Stimulated activated CD8-positive, alpha-beta memory T cell treated with anti-CD3 and anti-CD28 coated beads, Interleukin-4, amount 100 ng/mL, for 1 hour (primary cell): ENCODE measurements at places on chromosomes 7 and 10.

GRCh38 chr7:47663213-47663612 is 81.3 kb upstream of the TNS3 start:
- no peak for DNase-seq

- no peak for DNase-seq
Observed at GRCh38 chr7:150803161-150803860, 2.7 kb downstream of the TMEM176A start.

DNA sequence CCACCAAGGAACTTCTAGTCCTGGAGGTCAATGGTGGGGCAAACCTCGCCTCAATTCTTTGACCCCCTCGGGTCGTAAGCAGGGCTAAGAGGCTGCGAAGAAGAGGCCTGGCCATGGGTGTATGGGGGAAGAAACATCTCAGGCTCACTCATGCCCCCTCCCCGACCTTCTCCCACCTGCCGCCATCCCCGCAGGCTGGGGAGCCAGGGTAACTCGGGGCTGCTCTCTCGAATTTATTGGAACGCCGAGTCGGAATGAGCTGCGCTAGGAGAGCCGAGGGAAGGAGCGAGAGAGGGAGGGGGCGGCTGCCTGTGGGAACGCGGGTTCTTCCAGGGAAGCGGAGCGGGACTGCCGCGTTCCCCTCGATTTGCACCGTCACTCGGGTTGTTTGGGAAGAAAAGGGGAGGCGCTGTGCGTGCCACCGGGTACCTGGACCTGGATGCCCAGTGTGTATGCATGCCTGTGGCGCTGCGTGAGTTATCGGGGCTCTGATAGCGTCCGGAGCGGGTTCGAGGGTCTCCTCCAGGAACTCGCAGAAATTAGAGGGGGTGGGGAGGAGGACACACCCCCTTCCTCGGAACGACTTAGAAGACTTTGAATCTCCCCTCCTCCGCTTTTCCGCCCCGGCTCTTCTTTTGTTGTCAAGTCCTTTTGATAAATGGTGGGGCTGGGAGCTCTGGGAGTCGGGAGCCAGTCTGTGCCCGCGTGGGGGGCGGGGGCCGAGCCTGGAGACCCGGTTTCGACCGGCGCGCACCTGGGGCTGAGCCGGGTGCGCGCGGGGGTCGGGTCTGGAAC is 1.8 kb upstream of the ZNF503 start:
- DNase-seq = no peak

DNA sequence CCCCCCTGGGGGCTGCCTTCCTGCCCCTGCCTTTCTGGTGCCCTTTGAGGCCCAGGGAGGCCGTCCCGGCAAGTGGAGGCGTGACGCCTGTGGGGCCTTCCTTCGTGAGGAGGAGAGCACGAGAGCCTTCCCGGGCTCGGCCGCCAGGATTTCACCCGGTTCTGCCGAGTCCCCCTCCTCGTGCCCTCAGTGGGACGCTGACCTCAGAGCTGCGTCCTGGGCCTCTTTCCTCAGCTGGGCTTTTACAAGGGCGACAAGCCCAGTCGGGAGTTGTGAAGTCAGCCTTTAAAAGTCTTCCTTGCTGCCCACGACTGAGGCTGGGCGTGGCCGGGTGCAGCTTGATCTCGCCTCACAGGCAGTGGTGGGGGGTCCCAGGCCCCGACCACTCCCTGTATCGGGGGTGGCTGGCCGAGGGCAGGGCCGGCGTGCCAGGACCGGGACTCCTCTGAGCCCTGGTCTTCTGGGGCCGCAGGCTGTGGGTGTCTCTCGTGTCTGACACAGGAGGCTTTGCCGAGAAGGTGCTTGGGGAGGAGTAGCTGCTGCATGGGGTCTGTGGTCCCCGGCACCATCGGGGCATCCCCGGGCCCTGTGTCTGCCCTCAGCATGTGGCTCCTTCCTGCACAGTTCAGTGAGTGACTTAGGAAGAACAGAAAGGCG is 41.8 kb downstream of the FAM20C start:
- DNase-seq = no peak

GRCh38 chr7:98266840-98267239 is 14.6 kb upstream of the BRI3 start:
- no peak for DNase-seq

GRCh38 chr10:14330388-14331061 is at the start of gene FRMD4A:
Gene FRMD4A, minus strand, starts transcription at chr10:14330924.
- no peak for DNase-seq

- no peak for DNase-seq
Observed at GRCh38 chr7:51789489-51789888, 472.9 kb upstream of the COBL start.

GRCh38 chr7:107967420-107967819 is 35.5 kb downstream of the LAMB1 start:
- no peak for DNase-seq

- no peak for DNase-seq
Observed at GRCh38 chr10:119135513-119135881, 30.0 kb downstream of the SFXN4 start.

GRCh38 chr10:124562425-124563060 is 100.9 kb downstream of the LHPP start:
- no peak for DNase-seq

DNA sequence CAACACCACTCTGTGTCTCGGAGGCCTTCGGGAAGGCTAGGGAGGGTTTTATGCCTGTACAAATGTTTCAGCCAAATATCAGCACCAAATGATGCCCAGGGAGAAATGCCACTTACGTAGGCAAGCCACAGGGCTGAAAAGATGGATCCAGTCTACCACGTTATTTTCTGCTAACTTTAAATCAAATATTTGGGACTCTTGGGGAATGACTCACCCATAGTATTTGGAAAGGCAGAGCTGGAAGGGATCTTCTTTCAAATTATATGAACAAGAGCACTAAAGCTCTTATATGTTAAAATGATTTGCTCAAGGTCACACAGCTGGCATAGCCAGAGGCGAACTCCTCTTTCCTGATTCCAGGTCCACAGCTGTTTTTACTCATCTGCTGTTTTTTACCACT is 591.4 kb downstream of the SORCS1 start:
- DNase-seq = no peak

DNA sequence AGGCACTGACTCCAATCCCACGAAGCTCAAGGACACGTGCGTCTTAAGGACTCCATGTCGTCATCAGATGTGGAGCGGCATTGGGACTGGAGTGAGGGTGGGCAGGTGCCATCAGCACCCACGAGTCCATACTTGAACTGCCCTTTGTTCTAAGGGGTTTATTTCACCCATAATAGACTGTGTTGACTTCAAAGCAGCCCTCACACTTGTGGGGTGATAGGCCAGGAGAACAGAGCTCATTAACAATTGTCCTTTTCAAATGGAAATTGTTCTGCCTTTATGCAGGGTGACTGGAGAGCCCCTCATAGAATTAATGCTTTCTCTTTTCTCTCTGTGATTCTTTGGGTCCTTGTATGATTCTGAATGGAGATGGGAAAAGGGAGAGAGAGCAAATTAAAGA is 376.9 kb upstream of the MGMT start:
- no peak for DNase-seq

- DNase-seq = no peak
Observed at GRCh38 chr7:157782041-157782440, 445.2 kb downstream of the DNAJB6 start.

GRCh38 chr10:50219646-50220045 is 31.7 kb downstream of the ASAH2 start:
- no peak for DNase-seq

- no peak for DNase-seq
Observed at GRCh38 chr7:122618585-122619189, 80.2 kb downstream of the RNF133 start.

DNA sequence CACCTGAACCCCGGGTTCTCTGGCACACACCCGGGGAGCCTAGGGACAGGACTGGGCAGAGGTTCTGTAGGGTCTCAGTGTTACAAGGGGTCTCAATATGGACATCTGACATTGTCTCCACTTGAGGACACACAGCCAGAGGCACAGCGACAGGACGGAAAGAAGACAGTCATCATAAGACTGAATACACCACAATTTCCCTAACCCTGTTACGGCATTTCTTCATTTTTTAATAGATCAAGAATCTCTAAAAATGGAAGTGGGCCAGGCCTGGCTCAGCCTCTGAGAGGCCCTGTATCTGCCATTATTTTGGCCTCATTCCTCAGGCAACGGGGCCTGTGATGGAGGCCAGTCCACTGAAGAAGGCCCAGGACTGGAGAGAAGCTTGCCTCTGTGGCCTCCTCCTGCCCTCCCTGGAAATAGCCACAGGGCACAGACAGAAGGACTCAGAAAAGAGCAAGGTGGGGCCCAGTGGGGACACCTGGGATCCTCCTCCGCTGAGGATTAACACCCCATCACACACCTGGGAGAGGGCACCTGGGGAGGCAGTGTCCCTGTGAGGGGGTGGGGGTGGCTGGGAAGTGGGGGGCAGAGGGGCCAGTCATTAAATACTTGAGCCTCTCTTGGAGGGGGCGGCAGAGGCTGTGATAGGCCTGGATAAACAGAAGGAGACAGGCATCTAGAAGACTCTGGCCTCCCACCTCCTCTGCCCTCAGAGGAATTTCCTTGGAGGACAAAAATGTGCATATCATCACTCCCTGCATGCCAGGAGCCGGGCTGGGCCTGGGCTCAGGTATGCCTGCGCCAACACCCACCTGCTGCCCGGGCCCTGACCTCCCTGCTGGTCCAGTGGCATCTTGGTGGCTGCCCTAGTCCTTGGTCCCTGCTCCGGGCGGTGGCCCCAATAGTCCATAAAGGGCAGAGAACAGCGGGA is 8.0 kb downstream of the SPOCK2 start:
- DNase-seq = no peak

DNA sequence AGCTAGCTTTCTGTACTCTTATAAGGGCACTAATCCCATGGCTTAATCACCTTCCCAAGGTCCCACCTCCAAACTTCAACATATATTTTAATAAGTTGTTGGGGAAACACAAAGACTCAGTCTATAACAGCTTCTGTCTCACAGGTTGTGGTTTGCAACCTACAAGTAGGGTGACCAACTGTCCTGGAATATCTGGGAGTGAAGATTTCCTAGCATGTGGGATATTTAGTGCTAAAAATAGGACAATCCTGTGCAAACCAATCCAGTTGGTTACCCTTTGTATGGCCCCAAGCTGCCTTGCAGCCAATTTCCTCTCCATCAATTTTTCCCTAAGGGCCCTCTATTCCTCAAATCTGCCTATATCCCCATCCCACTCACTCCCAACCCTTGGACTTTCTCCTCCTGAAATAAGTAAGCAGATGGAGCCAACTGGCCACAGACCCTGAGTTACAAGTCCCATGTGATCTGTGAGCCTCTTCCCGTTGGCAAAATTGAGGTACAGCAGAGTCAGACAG is 82.3 kb downstream of the FAM13C start:
- DNase-seq = no peak

GRCh38 chr10:69439813-69440506 is 11.3 kb upstream of the TSPAN15 start:
- no peak for DNase-seq

DNA sequence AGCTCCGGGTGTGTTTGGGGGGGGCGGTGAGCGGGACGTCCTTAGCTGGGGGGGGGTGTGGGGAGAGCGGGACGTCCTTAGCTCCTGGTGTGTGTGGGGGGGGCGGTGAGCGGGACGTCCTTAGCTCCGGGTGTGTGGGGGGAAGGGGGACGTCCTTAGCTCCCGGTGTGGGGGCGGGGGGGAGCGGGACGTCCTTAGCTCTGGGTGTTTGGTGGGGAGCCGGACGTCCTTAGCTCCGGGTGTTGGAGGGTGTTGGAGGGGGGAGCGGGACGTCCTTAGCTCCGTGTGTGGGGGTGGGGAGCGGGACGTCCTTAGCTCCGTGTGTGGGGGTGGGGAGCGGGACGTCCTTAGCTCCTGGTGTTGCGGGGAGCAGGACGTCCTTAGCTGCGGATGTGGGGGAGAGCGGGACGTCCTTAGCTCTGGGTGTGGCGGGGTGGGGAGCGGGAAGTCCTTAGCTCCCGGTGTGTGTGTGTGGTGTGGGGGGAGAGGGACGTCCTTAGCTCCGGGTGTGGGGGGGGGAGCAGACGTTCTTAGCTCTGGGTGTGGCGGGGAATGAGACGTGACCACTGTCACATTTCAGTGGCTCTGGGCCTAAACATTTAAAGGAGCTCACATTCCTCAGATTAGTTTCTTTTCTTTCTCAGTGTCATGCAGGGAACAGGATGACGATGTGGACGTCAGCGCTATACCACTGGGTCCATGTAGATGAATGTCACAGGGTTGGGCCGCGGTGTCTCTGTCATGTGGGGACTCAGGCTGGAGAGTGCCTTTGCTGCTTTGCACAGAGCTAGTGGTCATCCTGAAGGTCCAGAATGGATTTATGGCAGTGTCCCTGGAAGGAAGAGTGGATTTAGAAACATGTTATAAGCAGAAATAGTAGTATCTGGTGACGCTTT is 7.5 kb downstream of the DYNC2I1 start:
- no peak for DNase-seq

DNA sequence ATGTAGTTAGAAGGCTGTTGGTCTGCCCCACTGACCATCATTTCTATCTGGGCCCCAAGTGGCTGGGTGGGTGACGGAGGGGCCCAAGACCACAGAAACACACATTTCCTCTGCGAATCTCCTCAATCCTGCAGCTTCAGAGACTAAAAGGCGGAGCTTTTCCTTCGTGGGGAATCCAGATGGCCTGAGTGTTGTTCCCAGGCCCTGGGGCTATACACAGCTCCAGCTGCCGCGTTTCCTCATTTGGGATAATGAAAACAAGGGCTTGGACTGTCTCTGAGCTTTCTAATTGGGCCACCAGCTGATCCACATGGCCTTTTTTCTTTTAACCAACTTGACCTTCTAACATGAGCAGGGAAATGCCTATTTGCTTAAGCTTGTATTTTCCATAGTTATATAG is 339.9 kb downstream of the CXCL12 start:
- DNase-seq = no peak

DNA sequence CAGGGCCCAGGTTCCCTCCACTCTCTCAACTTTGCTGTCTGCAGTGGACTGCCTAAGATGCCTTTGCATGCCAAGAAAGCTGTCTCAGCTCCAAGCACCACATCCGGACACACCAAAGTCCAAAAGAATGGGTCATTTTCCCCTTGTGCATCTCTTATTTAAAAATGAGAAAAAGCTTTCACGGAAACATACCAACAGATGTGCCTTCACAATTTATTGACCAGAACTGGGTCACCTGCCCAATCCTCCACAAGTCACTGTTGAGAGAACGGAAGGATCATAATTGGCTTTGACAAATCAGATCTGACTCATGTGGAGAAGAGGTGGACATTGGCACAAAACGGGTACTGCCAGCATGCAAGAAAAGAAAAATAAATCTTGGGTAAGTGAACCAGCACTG is 258.3 kb downstream of the SNX13 start:
- no peak for DNase-seq

DNA sequence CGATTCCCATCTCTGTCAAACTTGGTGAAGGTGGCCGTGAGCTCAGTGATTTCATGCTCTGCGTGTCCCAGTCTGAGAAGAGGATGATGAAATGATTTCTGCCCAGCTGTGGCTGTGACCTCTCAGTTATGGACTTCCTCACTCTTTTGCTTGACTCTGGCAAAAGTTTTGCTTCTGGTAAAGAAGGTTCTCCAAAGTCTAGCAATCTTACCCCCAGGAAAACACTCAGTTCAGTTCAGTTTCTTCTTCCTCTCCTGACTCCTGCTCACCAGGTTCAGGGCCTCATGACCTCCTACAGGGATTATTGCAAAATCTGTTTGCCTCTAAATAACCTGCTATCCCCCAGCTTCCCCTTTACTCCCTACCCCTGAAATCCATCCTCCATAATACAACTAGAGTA is 4.9 kb upstream of the BLOC1S2 start:
- DNase-seq = no peak
